ENCODE measurements at places on chromosomes 1 and 21. TPM values are rescaled to one million over a fixed set of nuclear protein-coding genes. Genes with fewer than 3 reads are reported as not detected.

Gene RIMS3
- 4.2 TPM for total RNA-seq

Gene DISP3
- 0.09 TPM for total RNA-seq

Gene CBS
- total RNA-seq, result 8.5 TPM

Gene SNAP47
- 32.3 TPM for total RNA-seq

Gene CD1B
- not detected for total RNA-seq

Gene ILDR2
- total RNA-seq, result 2.0 TPM

Gene ADCY10
- 0.81 TPM for total RNA-seq

Gene SAMD11
- total RNA-seq, result 15.0 TPM

Gene S100A5
- total RNA-seq, result not detected

Gene HSD3B2
- 1.8 TPM for total RNA-seq

Gene FCGR1A
- 13.2 TPM for total RNA-seq

Gene TTC4
- total RNA-seq, result 14.0 TPM

Gene RGS16
- 5.8 TPM for total RNA-seq

Gene C2CD4D
- 1.2 TPM for total RNA-seq

Gene ESRRG
- 5.4 TPM for total RNA-seq

Gene ERRFI1
- total RNA-seq, result 76.8 TPM
